ENCODE measurements at places on chromosomes 7 and 10. TPM values are rescaled to one million over a fixed set of nuclear protein-coding genes. Genes with fewer than 3 reads are reported as not detected.
A peak's percentile ranks its signal among the peaks of the same experiment; 100 is the strongest.

Gene TMEM130
- 27.3 TPM for total RNA-seq

Gene CYP2C19
- 0.41 TPM for total RNA-seq

Gene TMEM139
- 79.0 TPM for total RNA-seq

Gene ZNF365
- total RNA-seq: 10.1 TPM

Gene ZNF680
- total RNA-seq: 5.4 TPM

Gene PDGFA
- total RNA-seq: 25.8 TPM

Gene PPP1R9A
- 10.8 TPM for total RNA-seq

DNA sequence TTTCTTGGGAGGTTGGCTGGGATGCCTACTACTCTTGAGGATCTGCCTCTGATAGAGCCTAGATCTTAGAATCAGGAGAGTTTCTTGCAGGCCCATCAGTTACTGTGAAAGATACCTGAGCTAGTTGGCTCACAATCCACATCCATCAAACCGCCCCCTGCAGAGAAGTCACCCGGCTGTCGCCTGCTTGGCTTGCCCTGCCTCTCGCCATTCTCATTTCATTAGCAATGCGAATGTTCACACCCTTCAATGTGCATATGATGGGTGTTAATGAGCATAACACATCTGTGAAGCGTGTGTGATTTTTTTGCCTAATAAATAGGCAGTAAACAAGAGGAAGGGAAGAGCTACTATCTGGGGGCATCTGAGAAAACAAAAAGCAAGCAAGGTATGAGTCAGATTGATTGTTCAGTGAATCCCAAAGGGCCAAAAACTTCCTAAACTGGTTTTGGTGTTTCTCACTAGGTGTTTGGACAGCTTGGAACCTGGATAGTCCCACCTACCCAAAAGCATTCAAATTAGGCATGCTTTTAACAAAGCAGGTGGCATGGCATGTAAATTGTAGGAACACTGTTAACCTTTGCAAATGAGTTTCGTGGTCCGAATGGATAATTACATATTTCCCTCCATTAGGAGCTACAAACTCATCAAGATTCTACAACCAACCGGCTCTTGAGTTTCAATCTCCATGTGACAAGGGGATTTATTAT lies 272.3 kb upstream of the C7orf33 start:
- no peak for DNase-seq

GRCh38 chr7:129925416-129926002 lies 27.3 kb downstream of the UBE2H start:
- DNase-seq: no peak

DNA sequence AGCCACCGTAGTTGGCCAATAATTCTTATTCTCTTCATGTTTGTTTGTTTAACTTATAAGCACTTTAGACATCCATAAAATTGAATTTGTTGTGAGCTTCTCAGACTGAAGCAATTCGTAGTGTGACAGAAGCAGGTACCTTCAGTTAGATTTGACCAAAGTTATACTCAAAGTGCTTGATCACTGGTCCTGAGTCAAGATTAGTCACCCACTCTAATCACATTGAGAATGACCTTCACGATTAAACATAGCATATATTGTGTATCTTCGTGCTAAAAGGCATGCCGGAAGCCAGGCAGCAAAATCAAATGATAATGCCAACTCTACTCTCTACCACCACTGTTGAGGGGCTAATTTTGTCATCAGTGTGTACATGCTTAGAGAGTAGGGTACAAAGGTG lies 763.7 kb upstream of the MBL2 start:
- no peak for DNase-seq

DNA sequence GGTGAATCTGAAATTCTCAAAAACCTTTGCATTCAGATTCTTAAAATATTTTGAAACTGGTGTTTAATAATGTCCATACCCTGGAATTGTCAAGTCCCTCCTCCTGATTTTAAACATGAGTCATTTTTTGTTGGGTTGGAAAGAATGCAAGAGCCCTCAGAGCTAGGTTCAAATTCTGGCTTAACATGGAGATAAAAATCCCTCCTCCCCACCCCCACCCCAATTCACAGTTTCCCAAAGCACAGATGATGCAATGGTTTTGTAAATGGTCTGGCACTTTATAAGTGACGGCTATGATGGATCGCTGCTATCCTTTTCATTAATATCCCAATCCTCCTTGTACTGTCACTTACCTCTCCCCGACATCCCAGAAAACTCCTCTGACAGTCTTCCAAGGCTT lies 332.8 kb downstream of the PLXNA4 start:
- no peak for DNase-seq

GRCh38 chr10:36880898-36881297 lies 244.5 kb upstream of the ANKRD30A start:
- DNase-seq: no peak

DNA sequence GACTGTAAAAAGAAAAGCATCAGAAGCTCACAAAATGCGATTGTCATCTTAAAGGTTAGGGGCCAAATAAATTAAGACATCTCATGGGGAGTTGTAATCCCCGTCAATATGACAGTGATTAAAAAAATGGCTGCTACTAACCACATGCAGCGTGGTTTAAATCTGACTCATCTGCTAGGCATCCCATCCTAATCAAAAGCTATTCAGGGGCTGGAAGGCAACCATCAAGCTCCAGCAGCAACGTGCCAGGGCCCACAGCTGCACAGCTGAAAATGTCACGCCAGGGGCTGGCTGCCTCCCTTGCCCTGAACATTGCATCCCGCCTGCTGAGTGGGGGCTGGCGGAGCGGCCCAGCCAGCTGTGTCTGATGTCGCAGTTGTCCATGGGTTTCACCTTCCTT lies 66.3 kb upstream of the FRMD4A start:
- DNase-seq: peak; percentile 95

DNA sequence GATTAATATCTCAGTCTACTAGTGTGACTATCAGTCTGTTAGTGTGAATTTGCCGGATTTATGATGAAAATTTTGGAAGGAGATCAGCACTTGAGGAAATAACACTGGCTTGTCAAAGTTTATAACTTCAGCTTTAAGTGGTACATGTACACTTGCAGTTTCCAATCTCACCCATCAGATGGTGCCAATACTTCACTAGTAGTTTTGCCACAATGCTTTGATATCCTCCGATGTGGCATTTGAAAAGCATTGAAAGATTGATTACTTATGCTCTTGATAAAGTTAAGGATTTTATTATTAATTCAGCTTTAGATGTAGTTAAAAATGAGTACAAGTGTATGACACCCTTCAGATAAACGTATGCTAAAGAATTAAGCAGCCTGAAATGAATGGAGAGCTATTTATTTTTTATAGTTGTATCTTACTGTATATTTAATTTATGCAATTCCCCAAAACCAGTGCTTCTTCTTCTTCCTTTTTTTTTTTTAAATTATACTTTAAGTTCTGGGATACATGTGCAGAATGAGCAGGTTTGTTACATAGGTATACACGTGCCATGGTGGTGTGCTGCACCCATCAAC lies 98.2 kb downstream of the ANLN start:
- DNase-seq: peak; percentile 31

DNA sequence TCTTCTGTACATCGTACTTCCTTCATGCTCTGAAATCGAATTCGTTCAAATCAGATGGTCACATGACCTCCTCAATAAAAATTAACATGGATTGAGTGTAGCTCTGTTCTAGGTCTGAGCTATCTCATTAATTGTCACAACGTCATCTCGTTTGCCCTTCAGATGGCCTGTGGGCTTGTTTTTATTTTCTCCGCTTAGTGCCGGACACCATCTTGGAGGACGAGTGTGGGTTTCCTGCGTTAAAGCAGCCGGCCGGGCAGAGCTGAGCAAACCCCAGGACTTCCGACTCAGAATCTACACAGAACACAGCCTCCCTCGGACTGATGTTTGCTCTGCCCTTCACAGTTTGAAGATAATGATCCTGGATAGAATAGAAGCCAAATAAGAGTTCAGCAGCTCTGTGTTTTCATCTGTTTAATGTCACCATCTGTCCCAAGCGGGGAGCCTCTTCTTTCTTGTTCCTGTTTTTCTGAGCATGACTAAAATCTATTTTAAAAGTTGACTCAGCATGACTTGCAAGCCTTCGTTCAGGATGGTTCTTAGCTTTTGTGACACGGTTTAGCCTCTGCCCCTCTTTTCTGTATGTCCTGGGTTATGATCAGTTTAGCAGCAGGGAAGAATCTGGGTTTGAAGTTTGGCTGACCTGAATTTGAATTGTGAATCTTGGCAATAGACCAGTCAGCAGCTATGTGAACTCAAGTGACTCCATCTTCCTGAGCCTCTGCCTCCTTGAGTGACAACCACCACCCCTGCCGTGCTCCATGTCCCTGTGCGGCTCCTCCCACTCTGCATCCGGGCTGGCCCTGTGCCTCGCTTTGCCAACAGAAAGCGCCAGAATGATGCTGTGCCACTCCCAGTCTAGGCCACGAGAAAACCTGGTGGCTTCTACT lies 30.6 kb upstream of the GALNTL5 start:
- DNase-seq: no peak

- no peak for DNase-seq
Observed at GRCh38 chr10:52615756-52616394, 156.7 kb downstream of the MBL2 start.

DNA sequence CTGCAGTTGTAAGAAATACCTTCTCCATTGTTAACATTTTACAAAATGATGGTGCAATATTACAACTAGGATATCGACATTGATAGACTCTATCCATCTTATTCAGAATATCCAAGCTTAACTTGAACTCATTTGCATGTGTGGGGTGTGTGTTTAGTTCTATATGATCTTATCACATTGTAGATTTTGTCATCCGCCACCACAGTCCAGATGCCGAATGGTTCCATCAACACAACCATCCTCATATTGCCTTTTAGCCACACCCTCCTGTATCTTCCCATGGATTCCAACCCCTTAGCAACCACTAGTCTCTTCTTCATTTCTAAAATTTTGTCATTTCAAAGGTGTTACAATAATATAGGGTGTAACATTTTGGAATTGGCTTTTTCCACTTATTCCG lies 452.9 kb upstream of the AKR1E2 start:
- no peak for DNase-seq

DNA sequence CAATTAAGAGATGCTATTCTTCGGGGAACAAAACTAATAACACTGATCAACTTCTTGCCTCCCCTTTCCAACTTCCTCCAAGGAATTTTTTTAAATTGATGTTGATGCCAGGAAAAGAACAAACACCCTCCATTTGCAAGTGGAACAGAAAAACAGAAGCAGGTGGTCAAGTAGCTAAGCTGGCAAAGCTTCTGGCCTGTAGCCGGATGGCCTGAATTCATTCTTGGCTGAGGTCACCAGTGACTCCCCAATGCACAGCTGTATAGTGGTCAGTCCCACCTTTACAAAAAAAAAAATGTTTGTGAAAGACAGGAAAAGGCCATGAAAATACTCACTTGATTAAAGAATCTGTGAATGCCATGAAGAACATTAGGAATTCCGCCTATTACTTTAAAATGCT lies 39.1 kb downstream of the DOCK4 start:
- DNase-seq: no peak

DNA sequence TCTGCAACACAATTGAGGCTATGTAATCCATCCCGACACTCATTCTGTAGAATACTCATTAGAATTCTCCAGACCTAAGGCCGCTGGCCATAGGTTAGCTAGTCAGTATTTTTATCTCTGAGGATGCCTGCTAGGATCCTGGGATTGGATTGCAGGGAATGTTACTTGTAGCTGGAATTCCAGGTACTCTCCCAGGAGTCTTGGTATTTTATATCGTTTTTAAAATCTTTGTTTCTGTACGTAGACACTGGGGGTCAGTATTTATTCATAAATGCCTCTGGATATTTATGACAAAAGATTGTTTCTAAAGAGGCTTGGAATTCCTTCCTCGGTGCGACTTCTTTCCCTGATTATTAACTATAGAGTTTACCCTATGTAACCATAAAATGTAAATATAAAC lies 40.1 kb downstream of the BPGM start:
- DNase-seq: no peak

DNA sequence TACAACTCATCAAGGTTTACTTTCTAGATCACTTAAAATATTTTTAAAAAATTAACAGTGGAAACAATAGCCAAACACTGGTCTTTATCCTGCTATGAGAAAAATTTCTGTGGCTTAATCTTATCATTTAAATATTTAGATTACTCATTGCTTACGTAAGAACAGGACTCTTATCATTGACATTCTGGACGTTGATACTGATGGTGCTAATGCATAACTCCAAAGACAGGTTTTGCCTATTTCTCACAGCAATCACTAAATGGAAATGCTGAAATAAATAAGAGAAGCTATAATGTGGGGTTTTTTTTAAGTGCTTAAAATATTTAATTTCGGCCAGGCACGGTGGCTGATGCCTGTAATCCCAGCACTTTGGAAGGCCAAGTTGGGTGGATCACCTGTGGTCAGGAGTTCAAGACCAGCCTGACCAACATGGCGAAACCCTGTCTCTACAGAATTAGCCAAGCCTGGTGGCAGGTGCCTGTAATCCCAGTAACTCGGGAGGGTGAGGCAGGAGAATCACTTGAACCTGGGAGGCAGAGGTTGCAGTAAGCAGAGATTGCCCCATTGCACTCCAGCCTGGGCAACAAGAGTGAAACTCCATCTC lies 195.0 kb downstream of the HGF start:
- no peak for DNase-seq

DNA sequence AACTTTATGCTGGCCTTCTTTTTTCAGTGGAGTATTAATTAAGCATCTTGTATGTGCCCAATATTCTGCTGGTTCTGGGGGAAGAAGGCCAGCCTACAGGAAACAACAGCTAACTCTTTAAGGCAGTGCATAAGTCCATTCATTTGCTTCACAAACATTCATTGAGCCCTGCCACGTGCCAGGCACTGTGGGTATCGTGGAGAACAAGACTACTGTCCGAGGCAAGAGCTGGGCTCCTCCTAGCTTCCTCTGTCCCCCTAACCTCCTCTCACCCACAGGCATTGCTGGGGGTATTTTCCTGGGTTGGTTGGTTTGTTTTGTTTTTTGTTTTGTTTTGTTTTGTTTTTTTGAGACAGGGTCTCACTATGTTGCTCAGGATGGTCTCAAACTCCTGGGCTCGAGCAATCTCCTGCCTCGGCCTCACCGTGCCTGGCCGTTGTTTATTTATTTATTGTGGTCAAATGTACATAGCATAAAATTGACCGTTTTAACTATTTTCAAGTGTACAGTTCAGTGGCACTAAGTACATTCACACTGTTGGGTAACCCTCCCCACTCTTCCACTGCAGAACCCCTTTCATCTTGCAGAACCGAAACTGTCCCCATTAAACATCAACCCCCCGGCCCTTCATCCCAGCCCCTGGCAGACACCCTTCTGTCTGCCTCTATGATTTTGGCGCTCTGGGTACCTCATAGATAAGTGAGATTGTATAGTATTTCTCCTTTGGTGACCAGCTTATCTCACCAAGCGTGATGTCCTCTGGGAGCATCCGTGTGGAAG lies 32.6 kb downstream of the CHST3 start:
- DNase-seq: no peak

- no peak for DNase-seq
Observed at GRCh38 chr10:114239117-114239993, at the start of gene VWA2. VWA2 (plus strand) TSS chr10:114239254; CDS start chr10:114248714, 9,460 bp downstream.

DNA sequence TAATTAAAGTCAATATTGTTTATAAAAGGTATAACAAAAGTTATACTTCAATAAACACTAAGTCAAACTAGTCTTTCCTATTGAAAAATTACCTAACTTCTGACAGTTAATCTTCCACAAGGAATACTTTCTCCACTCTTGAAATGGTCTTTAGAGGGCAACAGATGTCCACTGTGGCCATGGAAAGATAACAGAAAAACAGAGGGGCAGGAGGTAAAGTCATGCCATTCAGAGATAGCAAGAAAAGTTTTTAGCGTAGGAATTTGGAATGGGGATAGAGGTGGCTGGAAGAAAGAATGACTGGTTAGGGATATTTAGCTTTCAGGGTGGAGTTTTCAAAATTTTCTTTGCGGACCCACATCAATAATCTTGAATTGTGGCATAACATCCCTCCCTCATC lies 34.7 kb downstream of the HYCC1 start:
- DNase-seq: no peak
